Inflammatory macrophage (primary cell): ENCODE measurements at places on chromosomes 1 and 21.

DNA sequence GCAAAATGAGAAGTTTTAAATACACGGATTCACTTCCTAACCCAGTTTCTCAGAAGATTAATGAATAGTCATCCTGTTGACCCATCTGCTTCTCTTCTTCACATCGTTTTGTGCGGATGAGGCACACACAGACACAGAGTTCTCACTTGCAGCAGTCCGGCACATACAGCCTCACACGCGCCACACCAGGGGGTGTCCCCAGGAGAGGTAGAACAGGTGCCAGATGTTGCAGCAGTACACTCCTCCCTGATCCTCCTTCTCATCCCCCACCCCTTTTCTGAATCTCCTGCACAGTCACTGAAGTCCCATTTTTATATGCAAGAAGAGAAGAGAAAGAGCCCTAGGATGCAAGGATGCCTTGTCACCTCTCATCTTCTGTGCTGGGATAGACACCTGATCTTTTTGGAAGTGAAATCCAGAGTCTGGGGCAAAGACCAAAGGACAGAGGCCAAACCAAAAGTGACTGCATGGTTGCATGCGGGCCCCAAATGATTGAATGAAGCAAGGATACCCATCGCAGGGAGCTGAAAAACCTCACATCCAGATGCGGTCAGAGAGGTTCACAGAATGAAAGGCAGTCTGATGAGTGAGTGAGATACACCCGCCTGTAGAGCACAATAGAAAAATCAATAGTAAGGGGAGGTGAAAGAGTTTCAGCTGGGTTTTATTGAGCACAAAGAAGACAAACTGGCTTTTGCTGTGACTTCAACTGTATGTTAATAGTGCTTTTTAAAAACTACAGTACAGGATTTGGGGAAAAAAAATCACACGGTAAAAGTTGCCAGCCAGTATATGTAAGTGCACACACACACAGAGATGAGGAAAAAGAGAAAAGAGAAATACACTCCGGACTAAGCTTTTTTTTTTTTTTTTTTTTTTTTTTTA, 28.9 kb downstream of the PBX1 start:
- DNase-seq: no peak

DNA sequence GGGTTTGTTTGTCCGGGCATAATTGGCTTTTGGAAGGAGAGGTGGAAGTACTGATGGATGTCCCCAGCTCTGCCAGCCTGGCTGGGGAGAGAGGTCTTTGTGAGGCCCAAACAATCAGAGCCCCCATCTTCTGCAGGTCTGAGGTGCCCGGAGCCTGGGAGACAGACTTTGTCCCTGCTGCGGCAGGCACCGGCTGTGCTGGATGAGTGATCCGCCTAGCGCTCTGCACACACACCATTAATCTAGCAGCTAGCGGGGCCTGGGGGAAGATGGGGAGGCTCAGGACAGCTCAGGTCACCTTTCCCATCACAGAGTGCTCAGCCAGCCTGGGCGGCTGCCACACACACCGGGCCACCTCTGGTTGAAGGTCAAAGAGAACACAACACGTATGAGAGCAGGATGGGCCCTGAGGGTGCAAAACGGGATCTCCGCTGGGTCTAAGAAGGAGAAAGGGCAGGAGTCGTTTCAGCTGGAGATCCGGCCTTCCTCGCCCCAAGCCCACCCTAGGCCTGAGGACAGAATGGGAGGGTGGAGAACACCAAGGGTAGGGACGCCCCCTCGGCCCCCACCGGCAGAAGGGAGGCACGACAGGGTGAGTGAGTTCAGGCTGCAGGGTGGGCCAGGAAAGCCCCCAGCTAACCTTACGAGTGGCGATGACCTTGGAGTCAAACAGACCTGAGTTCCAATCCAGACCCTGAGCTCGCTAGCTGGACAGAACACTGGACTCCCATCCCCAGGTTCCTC, 341.8 kb downstream of the NPHP4 start:
- no peak for DNase-seq

- DNase-seq: peak; percentile 3
Measured at GRCh38 chr1:232493869-232494268, 136.1 kb downstream of the SIPA1L2 start.

GRCh38 chr1:8652467-8653046, 164.9 kb downstream of the RERE start:
- no peak for DNase-seq

DNA sequence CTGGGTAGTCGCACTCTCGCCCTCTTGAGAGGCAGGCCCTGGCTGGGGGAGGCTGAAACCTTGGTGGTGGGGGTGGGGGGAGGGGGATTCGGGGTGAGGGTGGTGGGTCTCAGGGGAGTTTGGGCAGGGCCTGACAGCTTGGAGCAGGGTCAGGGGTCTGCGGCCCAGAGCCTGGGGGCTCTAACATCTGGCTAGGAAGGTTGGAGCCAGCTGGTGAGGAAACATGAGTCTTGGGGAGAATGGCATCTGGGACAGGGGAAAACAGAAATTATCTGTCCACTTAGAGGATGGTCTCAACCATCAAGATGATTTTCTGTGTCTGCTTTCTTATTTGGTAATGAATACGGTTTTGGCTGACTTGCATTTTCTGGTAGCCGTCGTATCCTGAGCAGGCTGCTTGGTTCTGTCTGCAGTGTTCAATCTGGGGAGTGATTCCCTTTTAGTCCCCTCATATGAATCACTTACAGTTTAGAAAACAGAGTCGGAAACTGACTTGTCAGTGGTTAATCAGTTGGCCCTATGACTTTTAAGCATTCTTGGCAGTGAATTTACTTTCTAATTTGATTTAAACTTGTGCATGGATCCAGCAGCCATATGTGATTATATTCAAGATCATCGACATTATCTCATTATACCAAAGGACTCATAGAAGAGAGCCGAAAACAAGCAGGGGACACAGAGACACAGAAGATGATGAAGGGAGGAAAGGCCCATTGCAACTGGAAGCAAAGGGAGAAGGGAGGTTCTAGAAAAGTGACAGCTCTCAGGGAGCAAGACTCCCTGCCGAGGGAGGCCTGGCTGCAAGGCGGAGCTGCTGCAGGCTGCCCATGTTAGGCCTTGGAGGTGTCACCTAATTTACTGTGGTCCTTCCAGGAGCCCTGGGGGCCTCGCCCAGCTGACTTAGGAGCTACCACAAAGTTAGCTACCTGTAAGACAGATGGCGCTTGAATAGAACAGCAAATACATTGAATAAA, 237.6 kb downstream of the SDCCAG8 start:
- no peak for DNase-seq

DNA sequence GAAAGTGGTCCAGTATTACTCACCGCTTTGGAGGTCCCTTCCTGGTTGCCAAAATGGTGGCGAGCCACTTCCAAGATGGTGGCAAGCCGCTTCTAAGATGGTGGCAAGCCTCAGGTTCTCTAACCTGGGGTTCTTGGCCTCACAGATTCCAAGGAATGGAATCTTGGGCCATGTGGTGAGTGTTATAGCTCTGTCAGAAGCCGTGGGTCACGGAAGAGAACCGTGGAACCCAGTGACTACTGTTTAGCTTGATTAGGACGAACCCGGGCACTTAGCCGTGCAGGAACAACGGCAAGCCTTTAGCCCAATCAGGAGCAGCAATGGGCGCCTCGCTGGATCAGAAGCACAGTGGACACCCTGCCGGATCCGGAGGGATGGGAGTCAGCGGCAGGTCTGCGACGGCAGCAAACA, 356.2 kb upstream of the TMPRSS15 start:
- DNase-seq: no peak
